ENCODE measurements at places on chromosomes 6 and 20.

DNA sequence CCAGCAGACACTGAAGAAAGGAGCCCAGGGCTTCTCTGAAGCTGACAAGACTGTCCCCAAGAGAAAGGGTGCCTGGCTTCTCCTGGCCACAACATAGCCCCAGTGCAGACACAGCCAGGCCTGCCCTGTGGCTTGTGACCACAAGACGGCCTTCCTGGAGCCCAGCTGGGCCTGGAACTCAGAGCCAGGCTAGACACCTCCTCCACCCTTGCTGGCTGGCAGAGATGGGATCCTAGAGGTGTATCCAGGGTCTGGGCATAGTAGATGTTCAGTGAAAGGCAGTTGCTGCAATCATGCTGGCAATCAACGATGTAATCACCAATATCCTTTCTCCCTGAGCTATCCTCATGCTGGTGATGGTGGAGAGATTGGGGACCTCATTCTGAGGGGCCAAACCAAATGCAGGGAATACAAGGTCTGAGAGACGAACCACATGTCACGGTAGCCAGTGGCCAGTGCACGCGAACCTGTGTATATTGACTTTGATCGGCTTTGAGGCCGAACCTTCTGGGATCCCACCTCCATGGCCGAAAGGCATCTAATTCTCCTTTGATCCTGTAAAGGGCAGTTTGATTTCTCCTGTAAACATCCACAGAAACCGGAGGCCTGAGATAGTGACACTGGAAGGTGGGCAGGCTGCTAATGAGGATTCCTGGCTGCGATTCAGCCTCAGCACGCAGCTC, 115.2 kb downstream of the PSMB1 start:
- DNase-seq, result no peak

DNA sequence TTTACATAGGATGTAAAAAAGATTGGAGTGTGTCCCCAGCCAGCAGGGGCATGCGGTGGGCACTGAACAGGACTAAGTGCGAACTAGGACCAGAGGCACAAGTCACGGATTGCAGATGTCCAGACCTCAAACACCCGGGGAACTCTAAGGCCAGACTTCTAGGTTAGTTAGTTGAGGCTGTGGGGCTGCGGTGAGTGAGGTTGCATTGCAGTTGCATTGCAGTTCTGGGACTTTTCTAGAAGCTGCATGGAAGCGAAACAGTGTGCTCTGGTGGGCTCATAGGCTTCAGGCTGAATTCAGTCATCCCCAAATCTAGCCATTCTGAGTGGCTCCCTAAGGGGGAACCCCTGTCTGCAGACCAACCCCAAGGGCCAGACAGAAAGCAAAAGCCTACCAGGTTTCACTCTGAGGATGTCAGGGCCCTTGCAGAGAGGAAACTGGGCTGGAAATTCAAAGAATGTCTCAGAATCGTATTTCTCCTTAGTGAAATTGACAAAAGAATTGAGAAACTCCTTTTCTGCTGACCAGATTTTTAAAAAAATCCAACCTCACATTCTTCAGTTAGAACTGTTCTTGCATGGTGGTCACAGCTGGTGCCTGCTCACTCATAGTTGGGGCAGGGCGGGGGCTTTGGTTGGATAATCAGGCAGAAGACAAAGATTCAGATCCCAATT, 182.8 kb downstream of the ZDHHC14 start:
- DNase-seq, result no peak

- DNase-seq, result peak; percentile 14
Observed at GRCh38 chr20:41664584-41664983, 46.4 kb upstream of the CHD6 start.

DNA sequence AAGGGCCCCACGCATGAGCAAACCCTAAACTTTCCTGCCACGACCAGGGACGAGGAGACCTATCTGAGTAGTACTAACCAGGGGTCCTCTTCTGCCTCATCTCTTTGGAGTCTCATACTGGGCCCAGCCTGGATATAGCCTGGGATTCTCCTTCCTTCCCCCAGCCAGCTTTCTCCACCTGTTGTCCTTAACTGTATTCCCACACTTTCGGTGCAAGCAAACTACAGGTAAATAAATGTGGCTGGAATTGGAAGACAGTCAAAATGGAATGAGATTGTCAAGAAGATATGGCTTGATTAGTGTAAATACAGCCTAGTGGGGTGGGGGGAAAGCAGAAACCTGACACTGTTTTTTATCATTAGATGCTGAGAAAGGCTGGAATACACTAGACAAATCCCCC, 23.5 kb upstream of the LY86 start:
- DNase-seq, result peak; percentile 15

DNA sequence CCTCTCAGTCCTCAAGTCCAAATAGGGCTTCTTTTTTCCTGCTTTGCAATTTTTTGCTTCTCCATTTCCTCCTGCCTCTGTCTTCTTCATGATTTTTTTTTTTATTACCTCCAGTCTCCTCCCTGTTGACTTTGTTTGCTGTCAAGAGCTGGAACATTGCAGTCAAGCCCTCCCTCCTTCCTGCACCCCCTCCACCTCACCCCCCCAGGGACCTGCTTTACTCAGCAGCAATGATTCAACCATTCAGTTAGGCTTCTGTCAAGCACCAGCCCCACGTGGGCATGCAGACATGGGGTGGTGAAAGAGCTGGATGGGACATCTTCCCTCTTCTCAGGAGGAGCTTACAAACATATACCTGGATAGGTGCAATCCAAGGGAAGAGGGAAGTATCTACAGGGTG, 142.4 kb downstream of the LRFN2 start:
- DNase-seq, result no peak

- no peak for DNase-seq
Observed at GRCh38 chr6:89597988-89598387, 40.6 kb downstream of the LYRM2 start.

DNA sequence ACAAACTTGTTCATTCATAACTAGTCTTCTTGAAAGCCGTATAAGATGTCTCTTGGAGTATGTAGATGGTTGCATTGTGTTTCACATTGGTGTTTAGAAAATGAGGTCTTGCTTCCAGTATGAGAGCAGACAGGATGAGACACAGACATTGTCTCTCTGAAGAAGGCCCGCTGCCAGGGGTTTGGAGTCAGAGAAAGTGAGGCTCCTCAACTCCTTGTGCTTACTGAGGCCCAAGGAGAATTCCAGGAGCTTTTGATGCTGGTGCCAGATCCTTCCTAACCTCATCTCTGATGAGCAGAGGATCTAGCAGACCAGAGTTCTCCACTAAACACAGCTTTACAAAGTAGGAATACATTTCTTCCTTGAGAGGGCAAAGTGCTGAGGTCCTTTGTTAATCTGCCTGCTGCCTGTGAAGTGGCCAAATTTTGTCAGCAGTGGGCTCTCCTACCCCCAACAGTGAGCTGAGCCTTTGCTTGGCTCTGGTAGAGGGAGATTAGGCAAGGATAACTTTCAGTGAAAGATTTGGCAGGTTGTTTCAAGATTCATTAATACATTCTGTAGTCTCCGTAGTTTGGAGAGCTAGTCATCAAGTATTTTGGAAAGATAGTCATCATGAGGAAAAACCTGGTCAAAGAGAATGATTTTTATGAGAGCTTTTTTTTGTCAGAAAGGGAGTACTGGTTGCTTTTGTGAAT, 9.7 kb downstream of the MAPRE1 start:
- no peak for DNase-seq

DNA sequence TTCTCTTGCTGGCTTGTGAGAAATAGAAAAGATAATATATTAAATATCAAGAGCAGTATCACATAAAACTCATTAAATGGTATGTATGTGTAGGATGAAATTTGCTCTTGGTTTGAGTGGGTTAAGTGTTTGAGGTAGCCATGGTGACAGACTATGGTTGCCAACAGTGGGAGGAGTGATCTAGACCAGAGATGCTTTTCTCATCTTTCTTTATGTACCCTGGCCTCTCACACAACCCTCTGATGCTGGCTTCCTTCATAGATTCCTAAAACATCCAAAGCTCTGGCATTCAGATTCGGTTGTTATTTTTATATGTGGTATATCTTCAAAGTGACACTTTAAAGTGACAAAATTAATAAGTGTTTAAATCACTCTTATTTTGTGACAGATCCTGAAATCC, 9.0 kb upstream of the MLIP start:
- peak; percentile 20 for DNase-seq

DNA sequence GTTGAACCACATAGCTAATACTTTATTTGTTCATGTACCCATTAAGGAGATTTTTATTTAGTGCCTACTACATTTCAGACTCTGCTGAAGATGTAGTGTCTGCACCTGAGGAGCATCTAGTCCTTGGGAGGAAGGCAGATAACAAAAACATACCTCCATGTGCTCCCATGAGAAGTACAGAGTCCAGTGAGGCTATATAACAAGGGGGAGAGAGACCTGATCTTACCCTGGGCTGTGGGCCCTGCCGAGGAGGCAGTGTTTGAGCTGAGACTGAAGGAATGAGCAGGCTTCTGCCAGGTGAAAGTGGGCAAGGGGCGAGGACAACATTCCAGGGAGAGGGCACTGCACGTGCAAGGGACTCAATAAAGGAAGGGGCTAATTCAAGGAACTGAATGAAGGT, 12.1 kb downstream of the MANBAL start:
- no peak for DNase-seq

DNA sequence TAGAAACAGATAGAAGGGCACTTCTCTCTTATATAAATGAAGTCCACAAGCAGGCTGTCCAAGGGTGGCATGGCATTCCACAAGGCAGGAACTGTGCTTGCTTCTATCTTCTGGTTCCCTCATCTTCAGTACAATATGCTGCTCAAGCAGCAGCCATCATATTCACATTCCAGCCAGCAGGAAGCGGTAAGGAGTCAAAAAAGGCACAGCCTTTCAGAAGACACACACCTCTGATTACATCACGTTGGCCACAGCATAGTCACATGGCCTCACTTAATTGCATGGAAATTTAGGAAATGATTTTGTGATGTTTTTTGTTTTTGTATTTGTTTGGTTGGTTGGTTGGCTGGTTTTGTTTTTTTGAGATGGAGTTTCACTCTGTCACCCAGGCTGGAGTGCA, 19.0 kb downstream of the REM1 start:
- peak; percentile 31 for DNase-seq

DNA sequence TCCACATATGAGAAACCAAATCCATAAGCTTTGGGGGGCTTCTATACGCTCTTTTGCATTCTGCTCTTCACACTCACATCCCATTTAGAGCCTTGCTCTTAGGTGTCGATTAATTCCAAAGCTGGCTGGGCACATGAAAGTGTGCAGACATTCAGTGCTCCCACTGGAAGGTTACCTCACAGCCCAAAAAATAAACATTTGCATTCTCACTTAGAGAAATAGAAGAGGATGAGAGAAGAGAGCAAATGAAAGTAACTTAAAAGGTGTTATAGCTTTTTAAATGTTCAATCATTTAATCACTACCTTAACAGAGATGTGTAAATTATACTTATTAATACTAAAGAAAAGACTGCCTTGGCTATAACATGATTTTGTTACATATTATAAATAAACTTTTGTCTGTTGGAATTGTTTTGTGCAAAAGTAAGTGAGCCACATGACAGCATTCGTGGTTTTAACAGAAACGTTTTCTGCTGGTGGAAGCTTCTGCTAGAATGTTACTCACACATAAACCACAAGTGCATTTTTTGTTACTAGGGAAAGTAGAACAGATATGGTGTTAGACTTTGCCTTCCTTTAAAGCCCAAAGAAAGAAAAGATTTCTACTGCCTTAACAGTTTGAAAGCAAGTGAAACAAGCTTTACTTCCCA, 116.7 kb downstream of the SIM1 start:
- DNase-seq, result no peak

DNA sequence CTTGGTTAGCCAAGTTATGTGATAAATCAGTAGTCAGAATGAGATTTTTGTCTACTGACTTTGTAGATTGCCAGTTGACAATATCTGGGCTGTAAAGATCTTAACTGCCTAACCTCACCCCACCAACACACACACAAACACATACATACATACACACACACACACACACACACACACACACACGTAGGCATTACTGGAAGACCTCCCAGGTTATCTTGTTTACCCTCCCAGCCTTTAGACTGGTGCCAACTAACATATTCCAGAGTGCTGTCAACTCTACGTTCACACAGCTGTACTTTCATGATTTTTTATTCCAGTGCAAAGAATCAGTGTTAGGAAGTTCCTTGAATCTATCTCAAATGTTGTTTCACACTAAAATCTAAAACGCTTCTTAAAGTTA, 38.9 kb downstream of the BMP5 start:
- DNase-seq, result no peak

GRCh38 chr6:125832391-125833117, 41.8 kb downstream of the NCOA7 start:
- no peak for DNase-seq

GRCh38 chr6:42336431-42336830, 115.3 kb downstream of the TRERF1 start:
- no peak for DNase-seq

DNA sequence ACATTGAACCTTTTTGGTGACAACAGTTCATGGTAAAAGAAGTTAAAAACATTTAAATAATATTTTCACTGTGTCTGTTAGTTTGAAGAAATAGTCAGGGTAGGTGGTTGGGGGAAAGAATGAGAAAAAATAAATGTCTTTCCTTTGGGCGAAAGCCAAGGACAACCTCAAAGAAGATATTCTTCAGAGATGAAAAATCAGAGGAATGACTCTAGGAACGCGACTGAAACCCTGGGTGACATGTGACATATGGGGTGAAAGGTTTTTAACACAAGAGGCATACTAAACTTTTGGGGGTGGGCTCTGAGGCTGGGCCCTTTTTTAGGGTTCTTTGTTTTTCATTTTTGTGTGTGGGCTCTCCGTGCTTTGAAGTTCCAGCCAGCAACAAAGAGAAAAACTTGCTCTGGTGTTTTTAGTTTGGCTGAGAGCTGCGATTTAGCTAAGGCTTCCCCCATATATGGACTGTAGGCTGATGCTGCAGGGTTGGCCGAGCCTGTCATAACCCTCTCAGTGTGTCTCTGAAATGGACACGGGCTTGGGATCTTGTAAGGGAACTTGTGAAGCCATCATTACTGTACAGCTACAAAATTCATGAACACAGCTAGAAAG, 610.1 kb upstream of the ARID1B start:
- no peak for DNase-seq

- no peak for DNase-seq
Observed at GRCh38 chr6:142713959-142714358, 231.0 kb downstream of the HIVEP2 start.

GRCh38 chr20:57503035-57503658, 21.8 kb downstream of the CTCFL start:
- DNase-seq, result no peak

GRCh38 chr6:116102873-116103272, 2.2 kb downstream of the NT5DC1 start:
- no peak for DNase-seq

GRCh38 chr6:10720265-10720959, 2.5 kb upstream of the TMEM14C start:
- DNase-seq, result peak; percentile 48

GRCh38 chr6:129681913-129682205, 28.1 kb downstream of the ARHGAP18 start:
- no peak for DNase-seq

GRCh38 chr20:24769878-24770627, 179.0 kb upstream of the CST7 start:
- no peak for DNase-seq

Data from NCI-H2081 (cell line).